ENCODE measurements at places on chromosomes 2 and 18.

DNA sequence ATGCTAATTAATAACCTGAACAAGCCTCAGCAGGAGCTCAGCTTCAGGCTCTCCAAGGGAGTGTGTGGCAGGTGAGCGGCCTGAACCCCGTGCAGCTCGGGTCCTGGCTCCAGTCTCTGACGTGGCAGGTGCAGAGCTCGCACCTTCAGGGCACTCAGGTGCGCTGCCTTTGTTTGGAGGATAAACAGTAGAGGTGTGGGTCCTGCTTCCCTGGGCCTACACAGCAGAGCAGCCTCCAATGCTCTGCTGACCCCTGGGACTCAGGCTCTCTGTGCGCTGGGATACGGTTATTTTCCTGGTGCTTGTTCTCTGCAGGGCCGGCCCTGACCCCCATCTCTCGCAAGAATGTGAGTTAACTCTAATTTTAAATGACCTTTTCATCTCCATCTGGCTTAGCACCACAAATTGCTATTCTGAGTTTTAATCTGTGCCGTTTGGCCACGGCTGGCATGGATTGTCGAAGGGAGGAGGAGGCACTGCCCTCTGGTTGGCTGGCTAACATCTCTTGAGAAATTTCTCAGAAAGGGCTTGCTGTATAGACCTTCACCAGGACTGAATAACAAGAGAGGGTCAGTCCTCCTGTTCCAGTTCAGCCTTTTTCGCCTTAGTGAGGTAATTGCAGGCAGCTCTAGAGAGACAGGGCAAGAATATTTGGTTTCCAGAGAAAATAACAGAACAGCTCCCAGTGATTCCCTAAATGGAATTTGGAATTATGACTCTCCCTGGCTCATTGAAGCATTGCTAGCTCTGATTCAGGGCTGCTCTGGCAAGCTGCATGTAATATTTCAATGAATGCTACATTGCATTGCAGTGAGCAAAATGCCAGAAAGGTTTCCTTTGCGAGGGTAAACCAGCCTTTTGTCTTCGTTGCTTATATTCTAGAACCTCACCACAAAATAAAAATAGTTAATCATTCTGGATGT lies 161.8 kb downstream of the DCDC2C start:
- no peak for DNase-seq

DNA sequence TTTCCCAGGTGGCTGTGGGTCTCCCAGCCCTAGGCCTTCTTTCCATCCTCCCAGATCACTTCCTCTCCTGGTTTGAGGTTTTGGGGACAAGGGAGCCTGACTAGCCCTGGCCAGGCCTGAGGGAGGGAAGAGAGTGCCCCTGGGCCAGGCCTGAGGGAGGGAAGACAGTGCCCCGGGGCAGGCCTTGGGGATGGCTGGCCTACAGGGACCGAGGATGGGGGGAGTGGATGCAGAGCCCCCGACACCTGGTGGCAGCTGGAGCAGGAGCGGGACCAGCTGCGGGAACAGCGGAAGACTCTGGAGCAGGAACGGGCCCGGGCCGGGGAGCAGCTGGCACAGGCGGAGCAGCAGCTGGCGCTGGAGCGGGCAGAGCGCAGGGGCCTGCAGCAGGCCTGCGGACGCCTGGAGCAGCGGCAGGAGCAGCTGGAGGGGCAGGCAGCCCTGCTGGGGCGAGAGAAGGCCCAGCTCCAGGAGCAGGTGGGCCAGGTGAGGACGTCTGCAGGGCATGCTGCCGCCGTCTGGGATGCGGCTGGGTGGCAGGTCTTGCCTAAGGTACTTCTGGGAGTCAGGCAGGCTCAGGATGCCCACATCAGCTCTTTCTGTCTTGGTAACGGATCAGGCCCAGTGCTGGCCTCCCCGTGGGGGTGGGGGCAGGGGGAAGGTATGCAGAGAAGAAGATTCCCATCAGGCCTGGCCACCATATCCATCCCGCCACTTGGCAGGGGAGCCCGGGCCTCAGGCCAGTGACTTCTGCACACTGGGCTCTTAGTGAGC lies 29.2 kb downstream of the CROCC2 start:
- DNase-seq = no peak

GRCh38 chr2:239828192-239828972 lies 196.8 kb downstream of the NDUFA10 start:
- peak; percentile 4 for DNase-seq

DNA sequence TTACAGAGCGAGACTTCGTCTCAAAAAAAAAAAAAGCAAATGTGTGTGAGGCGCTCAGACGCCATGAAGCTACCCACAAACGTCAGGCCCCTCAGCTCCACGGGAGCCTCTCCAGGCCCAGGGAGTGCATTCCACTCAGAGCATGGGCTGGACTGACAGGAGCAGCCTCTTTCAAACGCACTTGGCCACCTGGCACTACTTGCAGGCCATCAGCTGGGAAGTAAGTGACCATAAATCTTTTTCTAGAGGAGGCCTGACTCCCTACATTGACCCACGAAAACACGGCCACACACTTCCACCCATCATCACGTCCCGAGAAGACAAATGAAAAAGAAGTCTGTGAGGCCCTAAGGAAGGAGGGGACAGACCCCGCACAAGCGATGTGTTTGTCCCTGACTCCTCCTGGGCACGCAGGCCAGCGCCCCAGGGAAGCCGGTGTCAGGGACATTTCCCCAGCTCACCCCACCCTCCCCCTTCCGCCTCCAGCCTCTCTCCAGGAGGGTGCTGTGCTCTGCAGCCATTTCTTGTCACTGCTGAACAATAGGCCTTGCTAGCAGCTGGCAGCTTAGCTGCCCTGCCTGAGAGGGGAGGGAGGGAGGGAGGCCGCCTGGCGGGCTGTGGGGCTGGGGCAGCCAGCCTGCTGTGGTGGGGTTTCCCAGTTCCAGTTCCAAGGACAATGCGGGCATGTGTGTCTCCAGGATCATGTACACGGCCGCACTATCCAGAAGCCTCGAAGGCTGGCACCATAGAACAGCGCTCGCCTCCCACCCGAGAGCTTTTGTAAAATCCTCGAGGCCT lies 26.6 kb downstream of the SERTAD2 start:
- DNase-seq = no peak

DNA sequence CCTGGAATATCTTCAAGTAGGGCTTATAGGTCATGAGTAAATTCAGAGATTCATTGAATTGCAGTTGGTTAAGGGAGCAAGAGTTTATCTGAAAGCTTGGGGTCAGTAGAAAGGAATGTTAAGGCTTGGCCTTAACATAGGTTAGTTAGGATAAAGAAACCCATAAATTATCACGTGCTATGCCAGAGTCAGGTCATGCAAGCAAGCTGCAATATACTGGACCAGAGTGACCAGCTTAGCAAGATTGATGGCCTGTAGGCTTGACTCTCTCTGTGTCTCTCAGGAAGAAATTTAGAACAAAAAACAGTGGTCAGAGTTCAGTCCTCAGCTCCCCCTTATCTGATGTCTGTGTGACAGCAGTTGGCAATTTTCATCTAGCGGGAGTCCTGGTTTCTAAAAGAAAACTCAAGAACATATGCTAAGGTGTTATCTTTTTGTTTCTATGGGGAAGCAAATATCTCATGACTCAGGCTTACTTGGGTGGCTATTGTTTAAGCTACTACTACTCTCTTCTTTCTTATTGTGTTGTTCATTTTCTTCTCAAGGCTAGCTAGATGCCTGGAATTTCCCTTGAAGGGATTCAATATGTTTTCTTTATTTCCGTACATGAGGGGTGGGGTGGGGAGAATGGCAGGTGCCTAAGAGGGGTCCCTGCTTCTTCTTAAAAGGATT lies 28.7 kb upstream of the MARCO start:
- DNase-seq = no peak

DNA sequence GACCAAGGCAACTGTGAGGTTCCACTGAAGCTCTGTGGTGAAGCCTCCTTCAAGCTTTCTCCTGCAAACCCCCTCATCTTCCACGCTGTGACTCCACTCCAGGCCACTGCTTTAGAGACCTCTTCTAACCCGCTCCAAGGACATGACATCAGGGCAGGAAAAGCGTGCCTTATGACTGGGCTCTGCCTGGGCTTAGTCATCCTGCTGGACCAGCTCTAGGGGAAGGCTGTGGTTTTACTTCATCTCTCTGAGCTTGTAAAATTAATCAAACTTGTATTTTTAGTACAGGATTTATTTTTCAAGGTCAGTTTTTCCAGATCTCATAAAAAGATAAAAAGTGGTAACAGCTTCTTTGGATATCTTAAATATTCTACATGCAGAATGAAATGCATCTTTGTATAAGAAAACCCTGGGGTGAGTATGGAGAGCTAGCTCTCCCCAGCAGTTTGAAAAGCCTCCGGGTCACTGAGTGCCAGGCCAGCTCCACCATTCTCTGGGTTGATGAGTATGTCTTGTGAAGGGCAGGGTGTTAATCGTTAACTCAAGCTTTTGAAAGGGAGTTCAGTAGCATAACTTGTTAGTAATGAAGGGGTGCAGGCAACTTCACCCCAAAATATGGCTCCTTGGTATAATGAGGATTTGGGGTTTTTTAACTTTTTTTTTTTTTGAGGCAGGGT lies 33.1 kb upstream of the YPEL5 start:
- DNase-seq = no peak

- DNase-seq = no peak
Measured at GRCh38 chr2:229553091-229553490, 161.3 kb downstream of the DNER start.

DNA sequence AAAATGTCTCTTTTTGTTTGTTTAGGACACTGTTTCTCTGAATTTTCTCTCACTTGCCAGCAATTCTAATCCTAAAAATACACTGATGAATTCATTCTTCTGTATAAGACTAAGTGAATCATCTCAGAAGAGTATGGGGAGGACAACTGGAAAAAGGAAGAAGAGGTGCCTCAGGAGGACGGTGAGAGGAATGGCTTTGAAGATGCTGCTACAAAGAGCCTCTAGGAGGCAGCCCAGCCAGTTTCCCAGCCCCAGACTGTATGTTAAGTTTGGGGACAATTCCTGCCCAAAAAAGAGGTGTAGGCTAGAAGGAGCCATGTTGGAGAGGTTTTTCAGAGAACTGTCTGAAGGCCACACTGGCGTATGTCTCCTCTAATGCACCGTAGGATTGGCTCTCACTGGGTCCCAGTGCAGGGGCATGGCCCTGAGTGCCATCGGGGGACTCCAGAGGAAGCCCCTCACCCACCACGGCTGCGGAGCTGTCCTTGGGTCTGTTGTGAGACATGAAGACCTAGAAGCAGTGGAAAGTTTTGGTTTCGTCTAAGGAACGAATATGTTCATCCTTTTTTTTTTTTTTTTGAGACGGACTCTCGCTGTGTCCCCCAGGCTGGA lies 3.1 kb upstream of the SDC1 start:
- DNase-seq = no peak

DNA sequence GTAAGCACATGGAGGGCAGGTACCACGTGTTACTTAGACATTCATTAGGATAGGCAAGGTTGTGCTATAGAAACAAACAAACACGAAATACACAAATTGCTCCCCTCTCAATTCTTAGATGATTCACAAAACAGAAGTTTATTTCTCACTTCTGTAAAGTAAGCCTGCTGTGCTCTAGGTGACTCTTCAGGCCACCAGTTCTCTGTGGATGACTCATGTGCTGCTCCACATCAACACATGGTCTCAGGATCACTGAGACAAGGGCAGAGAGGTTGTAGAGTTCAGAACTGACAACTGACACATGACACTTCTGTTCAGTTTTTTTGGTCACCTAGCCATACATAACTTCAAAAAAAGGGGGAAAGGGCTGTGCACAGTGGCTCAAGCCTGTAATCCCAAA lies 70.6 kb downstream of the DAW1 start:
- DNase-seq = no peak

DNA sequence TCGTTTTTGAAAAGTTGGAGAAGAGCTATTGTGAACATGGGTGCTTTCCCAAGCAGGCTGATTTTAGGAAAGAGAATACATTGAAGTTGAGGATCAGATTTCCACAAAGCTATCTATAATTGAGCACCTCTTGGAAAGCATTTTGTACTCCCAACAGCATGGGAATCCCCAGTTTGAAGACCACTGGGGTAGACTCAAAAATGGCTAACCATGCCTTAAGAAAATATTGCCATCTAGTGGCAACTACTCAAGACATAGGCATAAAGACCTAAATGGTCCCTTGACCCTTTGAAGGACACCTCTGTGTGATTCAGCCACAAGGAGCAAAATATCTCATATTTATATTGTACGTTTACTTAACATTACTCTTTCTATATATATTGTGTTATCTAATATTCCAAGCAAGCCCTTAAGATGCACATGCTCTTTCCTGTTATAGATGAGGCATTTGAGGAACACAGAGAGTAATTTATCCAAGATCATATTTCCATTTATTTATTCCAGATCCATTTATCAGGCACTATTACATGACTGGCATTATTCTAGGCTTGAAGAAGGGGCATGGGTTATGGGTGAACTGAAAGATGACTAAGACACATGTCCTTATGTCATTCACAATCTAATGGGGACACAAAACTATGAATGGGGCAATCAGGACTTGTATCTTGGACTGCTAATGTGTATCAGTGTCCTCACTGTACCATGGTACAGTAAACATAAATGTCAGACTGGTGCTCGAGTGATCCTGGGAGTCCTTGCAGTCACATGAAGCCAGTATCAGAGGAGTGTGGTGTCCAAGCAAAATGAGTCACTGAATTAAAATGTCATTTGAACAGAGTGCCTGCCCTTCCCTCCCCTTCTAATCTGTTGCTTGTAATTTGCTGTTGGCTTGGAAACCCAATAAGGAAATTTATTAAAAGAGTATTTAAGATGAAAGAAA lies 121.0 kb upstream of the XPO1 start:
- no peak for DNase-seq

- no peak for DNase-seq
Measured at GRCh38 chr18:63292831-63293683, 26.5 kb downstream of the BCL2 start.

- DNase-seq = no peak
Measured at GRCh38 chr2:66445076-66445924, 10.4 kb downstream of the MEIS1 start.

DNA sequence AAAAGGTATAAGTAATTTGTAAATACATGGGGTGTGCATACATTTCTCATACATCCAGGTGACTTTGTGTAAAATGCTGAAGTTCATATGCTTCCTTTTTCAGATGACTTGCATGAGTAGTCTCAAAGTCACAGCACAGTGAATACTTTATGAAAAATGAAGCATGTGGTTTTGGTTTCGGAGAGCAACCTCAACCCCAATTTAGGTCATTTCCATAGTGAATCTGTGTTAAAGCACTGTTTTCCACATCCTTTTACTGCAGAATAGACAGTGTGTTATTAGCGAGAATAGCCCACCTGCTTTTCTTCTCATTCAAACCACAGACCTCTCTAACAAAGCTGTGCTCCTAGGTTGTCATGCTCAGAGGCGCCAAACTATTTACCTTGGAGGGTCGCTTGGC lies 204.4 kb upstream of the RASGRP3 start:
- no peak for DNase-seq

DNA sequence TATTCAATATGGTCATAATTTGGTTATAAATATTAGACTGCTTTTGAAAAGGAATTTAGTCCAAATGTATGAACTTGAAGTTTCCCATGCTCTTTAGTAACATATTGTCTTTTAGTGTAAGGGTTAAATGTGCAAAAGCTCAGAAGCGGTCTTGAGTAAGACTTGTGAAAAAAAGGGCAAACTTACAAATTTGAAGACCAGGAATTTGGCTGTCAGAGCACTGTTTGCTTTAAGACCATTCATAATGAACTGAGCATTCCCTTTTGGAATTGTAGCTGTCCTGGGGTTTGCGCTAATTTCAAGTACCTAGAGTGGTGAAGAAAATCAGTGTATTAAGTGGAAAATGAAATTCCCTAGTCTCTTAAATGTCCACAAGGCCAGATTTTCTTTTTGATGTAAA lies 6.9 kb upstream of the ZEB2 start:
- no peak for DNase-seq

Measured in ovary (tissue), 10 donors.